Activated CD4-positive, alpha-beta T cell treated with anti-CD3 and anti-CD28 coated beads for 24 hours (primary cell): ENCODE measurements at places on chromosomes 1 and 21.

DNA sequence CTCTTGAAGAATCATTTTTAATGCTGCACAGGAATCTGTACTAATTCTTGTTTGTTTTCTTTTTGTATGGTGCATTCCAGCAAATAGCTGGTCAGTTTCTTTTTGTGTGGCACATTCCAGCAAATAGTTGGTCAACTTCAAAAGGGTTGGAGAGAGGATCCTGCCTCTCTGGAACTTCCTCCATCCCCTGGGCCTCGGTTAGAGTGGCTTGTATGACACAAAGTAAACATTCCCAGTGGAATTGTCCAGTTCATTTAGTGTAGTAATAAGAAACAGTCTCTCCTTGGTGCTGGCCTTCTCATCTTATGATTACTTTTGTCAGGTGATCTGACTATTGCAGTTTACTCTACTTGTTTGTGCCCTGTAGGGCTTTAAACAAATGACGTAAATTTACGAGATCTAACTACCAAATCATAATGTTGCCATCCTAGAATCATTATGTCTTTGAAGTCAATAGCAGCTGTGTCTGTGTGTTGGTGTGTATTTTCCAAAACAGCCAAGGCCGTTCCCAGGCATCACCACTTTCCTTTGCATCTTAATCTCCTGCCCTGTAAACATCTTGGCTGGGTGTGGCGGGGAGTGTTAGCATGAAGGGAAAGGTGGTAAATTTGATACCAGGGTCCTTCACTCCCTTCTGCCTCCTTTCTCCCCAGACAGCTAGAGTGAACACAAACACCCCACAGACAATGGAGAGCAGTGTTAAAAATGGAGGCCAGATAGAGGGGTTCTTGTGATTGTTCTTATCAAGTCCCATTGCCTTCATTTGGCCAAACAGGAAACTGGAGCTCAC is 77.9 kb downstream of the CDC7 start:
- DNase-seq, result no peak

GRCh38 chr1:116494353-116494692 is 76.5 kb downstream of the CD58 start:
- no peak for DNase-seq

GRCh38 chr1:175174309-175175102 is 18.1 kb downstream of the KIAA0040 start:
- DNase-seq, result no peak

DNA sequence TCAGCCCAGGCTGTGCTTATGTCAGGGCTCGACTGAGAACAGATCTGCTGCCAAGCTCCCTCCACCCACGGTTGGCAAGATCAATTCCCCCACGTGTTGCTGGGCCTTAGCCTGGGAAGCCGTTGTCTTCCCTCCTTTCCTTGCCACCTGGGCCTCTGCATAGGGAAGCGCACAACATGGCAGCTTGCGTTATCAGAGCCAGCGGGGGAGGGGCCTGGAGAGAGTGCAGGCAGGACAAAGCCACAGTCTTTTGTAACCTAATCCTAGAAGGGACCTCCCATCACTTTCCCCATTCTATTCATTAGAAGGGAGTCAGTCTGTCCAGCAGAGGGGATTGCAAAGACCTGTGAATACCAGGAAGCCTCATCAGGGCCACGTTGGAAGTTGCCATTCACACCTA is 17.0 kb upstream of the IGSF21 start:
- DNase-seq, result no peak

DNA sequence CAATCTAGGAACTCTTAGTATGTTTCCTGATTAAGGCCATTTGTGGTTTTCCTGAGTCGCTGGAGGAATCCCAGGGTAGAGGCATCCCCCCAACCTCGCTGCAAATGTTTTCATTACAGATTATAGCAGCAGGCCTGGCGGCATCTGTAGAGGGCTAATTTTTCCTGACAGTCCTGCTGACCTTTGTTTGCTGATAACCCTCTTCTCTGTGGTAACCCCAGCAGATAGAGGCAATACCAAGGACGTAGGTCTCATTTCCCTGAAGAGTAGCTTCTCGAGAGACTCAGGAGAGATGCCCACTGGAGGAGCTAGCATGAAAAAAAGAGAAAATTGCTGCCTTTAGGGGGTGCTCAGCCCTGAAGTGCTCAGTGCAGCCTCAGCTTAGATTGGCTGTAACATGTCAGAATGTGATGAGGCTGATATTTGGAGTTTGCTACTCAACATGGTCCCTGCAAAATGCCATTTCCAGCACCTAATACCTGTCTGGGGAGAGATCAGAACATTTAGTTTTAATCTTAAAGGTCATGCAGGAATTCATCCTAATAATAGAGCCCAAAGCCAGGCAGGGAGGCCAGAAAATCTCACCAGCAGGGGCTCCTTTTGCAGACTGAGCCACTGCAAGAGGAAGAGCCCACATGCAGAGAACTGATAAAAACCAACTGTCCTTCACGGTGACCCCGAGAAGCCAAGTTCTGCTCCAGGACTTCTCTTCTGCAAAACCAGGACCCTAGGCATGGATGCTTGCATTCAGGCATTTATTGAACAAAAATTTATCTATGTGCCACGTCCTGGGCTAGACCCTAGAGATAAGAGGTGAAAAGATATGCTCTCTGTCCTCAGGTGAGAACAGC is 184.5 kb downstream of the KAZN start:
- no peak for DNase-seq

GRCh38 chr1:66925558-66925910 is 744 bp downstream of the MIER1 start:
- no peak for DNase-seq

DNA sequence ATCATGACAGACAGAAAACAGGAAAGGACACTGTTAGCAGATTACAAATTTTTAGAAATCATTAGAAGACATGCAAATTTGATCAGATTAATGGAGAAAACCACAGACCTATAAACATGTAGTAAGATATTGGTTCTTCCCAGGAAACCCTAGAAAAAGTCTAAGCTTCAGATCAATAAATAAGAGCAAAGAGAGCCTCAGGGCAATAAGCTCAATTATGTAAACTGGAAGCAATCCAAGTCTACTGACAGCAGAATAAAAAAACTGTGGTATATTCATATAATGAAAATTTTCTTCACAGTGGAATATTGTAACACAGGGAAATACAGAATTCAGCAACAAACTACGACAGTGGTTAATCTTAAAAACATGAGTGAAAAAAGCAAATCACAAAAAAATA is 36.3 kb downstream of the NRDC start:
- no peak for DNase-seq

GRCh38 chr1:54849219-54850068 is 37.6 kb downstream of the DHCR24 start:
- DNase-seq, result no peak

GRCh38 chr1:192448026-192448578 is 127.5 kb upstream of the RGS1 start:
- DNase-seq, result no peak

- no peak for DNase-seq
Measured at GRCh38 chr1:235943581-235944114, 76.9 kb upstream of the LYST start.

- no peak for DNase-seq
Measured at GRCh38 chr1:90550626-90551406, 166.3 kb downstream of the BARHL2 start.

- no peak for DNase-seq
Measured at GRCh38 chr1:44037154-44037553, 5.9 kb upstream of the SLC6A9 start.

- no peak for DNase-seq
Measured at GRCh38 chr1:220077887-220078286, 11.7 kb downstream of the BPNT1 start.

DNA sequence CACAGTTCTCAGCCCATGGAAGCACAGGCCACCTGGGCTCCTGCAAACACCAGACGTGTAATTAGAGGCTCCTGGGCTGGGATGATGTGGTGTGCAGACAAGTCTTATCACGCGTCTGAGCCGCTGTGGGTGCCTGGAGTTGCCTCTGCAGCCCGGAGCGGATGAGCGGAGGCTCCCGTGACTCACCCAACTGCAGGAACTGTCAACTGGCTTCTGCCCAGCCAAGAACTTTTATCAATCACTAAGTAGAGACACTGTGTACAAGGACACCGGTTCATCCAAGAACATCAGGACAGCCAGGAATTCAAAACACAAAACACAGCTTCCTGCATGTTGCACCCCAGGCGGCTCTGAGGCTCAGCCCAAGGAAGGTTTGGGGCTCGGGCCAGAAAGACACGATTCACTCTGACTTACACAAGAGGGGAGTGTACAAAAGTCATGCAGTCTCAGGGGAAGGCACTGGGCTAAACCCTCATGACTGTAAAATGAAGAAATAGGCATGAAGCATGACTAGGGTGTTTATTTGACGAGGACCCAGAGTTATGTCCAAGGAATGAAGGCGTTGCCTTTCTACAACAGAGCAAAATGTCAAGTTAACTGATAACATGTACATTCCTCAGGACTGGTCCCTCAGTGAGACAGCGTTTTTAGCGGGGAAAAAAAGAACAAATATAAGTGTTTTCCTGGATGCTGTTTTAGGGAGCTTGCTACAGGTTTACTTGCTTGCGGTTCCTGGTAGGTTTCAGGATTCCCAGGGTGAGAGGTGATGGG is 21.1 kb downstream of the ERRFI1 start:
- no peak for DNase-seq

- no peak for DNase-seq
Measured at GRCh38 chr1:219090607-219091006, 83.1 kb upstream of the LYPLAL1 start.

DNA sequence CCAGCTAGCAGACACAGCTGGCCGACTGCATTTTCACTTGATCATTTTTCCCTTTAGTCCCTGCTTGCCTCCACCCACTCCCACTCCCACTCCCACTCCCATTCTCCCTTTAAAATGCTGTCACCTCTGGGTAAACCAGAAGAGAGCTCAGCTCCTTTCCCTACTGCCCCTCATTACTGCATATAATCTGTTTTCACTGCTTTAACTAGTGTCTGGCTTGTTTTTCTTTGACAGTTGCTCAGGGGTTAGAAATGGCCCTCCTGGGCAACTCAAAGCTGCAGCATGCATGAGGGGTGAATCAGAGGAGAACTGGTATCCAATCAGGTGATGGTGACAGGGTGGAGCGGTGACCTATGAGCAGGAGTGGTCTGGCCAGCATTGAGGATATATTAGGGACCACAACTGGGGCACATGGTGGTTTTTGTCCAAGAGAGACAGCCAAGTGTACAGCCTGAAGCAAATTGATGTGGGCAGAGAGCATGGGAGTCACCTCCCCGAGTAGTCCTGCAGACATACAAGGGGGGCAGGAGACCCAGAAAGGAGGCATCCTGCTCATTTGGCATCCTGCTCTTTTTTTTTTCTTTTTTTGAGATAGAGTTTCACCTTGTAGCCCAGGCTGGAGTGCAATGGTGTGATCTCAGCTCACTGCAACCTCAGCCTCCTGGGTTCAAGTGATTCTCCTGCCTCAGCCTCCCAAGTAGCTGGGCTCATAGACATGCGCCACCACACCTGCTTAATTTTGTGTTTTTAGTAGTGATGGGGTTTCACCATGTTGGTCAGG is 42.6 kb upstream of the SRSF10 start:
- DNase-seq, result no peak

DNA sequence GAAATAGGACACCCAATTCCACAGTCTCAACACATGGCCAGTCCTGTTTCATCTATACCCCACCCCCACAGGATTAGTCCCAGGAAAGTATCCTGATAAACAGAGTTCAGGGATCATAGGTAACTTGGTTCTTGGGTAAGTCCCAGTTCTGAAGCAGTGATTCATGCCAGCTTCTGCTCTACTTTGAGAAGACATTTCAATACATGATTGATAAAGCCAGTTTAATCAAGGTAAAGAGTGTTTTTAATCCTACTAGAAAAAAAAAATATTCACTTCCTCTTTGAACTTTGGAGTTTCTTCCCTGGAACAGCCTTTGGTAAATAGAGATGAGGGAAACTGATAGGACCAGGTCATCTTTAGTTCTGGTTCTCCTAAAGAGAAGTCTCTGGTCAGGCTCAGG is 142.4 kb downstream of the TLR5 start:
- no peak for DNase-seq

DNA sequence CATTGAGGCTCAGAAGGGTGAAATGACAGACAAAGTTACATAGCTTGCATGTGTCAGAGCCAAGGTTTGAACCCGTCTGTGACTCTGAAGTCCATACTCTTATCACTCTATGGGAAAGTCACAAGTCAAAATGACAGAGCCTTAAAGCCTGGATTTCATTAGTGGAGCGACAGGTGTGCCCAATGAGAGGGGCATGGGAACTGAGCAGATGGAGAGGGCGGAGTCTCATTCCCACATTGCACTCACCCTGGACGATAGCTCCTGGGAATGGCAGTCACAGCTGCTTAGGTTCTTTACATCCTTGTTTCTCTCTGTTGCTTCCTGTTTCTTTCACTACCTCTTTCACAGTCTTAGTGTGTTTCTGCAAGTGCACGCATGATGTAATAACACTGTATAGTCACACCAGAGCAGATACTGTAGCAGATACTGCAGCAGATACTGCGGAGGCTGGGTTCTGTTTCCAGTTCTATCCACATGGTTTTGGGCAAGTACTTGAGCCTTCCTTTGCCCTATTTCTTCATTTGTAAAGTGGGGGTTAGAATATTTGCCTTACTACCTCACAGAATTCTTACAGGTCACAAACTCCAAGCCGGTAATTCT is 127.2 kb downstream of the ZSCAN20 start:
- no peak for DNase-seq

DNA sequence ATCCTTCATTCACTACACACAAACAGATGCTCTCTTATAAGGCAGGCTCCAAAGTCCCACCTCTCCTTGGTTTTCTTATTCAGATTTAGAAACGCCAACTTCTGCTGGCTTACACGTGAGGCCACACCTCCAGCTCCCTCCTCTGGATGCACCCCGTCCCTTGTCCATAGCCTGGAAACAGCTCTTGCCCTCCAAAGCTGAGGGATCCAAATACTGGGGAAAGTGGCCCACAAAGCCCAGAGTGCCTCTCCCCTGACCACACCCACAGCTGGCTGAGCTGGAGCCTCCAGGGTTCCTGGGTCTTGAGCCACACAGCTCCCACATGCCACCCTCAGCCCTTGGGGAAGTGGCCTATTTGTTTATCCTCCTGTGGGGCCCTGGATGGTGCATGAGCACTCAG is 4.5 kb downstream of the LAD1 start:
- no peak for DNase-seq

DNA sequence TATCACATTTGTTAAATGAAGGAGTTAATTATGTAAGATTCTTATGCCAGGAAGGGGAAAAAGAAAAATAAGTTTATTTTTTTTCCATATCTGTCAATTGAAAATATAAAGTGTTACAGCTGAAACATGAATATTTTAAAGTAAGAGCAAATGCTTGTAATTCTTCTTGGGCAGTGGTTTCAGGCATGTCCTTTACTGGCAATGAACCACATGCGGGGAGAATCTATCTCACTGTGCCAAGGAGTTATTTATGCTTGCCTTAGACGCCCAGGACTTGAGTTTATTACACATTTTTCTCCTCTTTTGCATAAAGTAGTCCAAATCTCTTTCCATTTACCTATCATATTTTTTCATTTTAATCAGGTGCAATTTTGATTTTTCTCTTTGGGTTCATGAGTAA is 207.8 kb upstream of the NRIP1 start:
- DNase-seq, result no peak
